Stimulated activated CD4-positive, alpha-beta T cell treated with anti-CD3 and anti-CD28 coated beads, Interleukin-15, amount 100 ng/mL, for 1 hour (primary cell): ENCODE measurements at places on chromosomes 4 and X.

DNA sequence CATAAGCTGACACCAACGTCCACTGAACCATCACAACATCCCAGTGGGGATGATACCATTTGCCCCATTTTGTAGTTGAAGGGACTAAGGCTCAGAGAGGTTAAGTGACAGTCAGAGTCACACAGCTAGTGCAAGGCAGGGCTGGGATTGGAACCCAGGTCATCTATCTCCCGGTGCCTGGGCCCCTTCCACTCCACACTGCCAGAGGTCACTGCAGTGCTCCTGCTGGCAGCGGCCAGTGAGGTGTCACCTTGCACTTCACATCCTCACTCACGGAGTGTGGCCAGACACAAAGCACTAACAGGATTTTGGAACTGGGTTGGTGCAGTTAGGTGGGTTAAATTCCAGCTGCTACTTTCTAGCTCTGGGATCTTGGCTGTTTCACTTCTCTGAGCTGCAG, 118.7 kb downstream of the ENPP6 start:
- no peak for DNase-seq

DNA sequence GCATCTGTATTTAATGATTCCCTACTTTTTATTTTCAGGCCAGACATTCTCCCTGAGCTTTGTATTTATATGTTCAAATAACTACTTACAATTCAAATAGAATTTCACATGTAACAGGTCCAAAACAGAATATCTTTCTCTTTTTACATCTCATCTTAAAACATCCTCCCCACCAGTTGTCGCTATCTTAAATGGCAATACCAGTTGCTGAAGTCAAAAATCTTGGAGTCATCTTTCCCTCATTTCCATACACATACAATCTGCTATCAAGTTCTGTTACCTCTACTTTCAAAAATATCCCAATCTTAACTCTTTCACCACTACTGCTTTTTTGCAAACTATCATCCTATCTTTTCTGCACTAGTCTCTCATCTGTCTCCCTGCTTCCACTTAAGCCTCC, 330.5 kb downstream of the STPG2 start:
- no peak for DNase-seq

DNA sequence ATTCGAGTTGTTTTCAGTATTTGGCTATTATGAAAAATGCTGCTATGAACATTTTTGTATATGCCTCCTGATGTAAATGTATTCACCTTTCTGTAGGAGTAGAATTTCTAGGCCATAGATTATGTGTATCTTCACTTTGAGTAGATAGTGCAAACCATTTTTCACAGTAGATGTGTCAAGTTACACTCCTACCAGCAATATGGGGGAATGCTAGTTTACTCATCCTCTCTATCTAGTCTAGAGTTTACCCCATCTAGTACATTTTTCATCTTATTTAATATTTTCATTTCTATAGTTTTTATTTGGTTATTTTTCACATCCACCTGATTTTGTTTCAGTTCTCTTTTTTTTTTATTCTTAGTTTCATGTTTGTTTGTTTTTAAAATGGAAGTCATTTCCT, 59.0 kb downstream of the GK start:
- no peak for DNase-seq

DNA sequence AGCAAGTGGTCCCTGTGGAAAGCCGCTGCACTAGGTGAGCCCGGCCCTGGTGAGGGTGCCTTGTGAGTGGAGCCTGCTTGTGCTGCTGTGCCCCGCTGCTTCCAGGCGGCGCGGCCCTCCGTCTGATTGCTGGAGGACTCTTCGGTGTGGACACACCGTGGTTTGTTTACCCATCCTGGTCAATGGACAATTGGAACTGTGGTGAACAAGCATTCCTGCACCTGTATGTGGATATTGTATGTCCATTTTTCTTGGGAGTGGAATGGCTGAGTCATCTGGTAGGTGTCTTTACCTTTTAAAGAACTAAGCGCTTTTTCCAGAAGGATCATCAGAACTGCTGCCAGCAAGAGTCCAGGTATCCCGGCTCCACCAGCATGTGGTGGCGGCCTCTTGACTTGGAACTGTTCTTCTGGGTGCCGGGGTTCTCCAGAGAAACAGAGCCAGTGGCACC, 15.6 kb downstream of the MAEA start:
- no peak for DNase-seq
